HEK293T (cell line): ENCODE measurements at places on chromosomes 4 and X.
A peak's percentile ranks its signal among the peaks of the same experiment; 100 is the strongest.

DNA sequence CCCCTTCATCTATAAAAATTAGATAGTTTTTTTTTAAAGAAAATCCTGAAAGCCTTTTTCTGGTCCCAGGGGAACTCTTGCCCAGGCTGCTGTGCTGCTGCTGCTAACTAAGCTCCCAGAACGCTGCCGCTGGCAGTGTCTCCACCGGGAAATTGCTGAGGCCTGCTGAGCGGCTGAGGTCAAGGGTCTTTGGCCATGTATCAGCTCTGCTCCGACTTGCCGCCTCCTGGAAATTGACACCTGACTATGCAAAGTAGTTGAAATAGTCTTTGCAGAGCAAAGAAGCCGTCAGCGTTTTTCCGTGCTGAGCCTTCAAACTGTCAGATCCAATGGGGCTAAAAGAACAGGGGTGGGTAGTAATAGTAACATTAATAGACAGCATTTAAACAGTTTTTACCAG is 839 bp downstream of the QDPR start:
- DNase-seq = no peak

DNA sequence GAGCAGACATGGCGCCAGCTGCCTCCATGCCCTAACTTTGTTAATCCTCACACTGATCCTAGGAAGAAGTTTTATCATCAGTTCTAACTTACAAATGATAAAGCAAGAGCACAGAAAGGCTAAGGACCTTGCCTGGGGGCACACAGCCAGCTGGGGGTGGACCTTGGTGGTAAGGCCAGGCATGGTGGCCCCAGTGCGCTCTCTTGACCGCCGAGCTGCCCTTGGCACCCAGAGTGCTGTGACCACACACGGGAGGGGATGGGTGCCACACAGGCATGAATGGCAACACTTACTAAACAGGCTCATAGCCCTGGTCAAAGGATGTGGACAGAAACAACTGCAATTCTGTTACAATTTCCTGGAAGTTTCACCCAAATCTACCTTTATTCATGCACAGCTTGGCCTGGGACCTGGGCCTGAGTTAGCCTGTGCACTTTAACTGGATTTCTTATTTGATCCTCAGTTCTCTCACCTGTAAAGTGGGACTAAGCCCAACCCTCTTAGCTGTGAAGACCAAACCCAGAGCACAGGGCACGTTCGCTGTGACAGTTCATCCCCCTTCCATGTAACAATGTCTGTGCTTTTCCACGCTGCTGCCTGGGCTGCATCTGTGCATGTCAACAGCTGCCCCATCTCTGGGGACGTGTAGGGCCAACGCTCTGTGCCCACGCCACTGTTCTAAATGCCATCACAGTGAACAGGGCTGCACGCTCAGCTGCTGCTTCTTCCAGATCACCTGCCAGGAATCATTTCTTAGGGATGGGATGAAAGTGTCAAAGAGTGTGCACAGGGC is 44.8 kb downstream of the ACOX3 start:
- DNase-seq = no peak

DNA sequence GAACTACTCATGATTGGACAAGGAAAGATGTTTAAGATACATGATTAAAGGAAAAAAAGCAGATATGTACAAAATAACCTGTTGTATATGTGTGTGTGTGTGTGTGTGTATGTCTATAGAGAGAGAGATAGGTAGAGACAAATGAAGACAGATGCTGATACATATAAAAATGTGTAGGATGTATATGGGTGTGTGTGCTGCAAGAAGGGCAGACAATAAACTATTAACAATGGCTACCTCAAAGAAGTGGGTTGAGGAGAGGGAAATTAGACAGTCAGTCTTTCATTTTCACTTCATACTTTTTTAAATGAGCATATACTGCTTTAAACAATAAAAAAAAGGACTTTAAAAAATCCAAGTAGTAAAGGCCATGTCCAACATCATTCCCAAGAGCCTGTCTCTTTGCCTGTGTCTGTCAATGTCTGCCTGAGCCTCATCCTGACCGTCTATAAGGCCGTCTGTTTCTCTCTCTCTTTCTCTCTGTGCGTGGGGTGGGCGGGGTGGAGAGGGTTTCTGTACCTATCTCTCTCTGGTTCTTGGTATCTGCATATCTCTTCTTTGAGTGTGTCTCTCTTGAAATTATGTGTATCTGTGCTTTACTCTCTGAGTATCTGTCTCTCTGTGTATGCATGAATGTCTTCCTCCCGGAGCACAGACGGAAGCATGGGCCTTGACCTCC is 62.8 kb downstream of the LRBA start:
- DNase-seq = no peak

DNA sequence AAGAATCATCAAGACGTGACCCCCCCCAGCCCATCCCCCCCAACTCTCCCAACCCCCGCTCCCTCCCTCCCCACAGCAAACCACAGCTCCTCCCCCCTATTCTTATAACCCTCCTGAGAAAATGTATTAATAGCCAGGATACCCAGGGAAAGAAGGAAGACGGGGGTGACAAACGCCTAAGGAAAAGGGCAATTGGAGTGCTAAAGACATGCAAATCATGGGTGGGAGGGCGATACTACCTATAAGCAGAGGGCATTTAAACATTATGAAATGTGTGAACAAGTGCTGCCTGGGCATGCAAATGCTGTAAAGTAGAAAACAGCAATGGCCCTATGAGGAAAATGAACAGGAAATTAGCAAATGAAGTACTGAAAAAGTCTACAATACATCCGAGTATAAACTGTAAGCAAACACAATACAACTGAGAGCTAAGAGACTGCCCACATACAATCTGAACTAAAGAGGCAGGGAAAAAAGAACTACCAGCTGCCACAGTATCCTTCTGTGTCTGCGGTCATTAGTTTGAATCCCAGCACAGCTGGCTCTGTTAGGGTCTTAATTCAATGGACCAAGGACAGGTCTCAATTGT is 2.4 kb downstream of the CXXC4 start:
- peak; percentile 8 for DNase-seq

GRCh38 chr4:121011780-121012340 is 60.5 kb downstream of the NDNF start:
- no peak for DNase-seq

- peak; percentile 40 for DNase-seq
These were observed 440.2 kb downstream of the INPP4B start for GRCh38 chr4:142405695-142406498.

DNA sequence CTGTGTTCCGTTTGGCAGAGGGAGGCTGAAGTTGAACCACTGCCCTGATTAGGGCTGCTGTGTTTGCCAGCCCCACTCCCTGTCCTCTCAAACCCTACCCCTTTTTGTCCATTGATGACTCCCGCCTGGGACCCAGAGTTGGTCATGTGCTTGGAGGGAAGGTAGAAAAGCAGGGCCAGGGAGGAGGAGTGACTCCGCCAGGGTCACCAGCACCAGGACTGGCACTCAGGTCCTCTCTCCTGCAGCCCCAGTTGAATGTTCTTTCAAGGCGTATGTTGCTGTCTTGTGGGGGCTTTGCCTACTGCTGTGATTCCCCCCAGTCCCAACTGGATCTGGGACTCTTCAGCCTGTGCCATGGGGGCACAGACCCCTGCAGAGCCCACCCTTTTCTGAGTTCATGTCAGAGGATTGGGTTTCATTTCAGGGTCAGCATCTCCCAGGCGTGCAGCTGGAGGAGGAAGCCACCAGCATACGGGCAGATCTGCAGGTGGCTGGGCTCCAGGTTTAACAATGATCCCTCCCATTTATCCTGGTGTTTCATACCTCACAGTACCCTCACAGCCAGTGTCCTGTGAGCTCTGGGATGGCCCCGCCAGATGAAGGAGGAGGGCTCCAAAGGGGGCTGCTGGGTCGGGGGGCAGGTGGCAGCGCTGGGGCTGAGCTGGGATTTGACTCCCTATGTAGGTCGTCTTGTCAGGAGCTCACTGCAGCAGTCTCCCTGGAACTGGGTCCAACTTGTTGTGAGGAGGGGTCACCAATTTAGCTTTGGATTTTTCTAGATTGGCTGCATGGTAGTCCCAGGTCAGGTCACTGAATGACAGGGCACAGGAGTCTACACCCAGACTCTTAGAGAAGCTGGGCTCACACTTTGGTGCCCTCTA is 55.7 kb downstream of the MSX1 start:
- no peak for DNase-seq

GRCh38 chrX:151966236-151966635 is 8.2 kb downstream of the GABRE start:
- no peak for DNase-seq
